GF-D8 (cell line): ENCODE measurements at places on chromosomes 12 and 14.

DNA sequence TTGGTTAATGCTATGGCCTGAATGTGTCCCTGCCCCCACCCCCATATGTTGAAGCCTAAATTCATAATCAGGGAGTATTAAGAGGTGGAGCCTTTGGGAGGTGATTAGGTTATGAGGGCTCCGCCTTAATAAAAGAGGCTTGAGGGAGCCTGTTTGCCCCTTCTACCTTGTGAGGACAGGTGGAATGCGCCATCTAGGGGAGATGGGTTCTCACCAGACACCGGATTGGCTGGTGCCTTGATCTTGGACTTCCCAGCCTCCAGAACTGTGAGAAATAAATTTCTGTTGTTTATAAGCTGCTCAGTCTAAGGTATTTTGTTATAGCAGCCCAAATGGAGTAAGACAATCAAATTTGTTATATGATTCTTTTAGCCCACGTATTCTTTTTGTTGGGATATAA, 148.3 kb downstream of the PTCSC3 start:
- no peak for DNase-seq

- DNase-seq = no peak
These were observed 26.3 kb downstream of the FLRT2 start for GRCh38 chr14:85556267-85556666.

- no peak for DNase-seq
These were observed 4.4 kb upstream of the CCDC198 start for GRCh38 chr14:57498035-57498434.

- DNase-seq = no peak
These were observed 19.2 kb upstream of the MGAT4C start for GRCh38 chr12:86275356-86275755.

DNA sequence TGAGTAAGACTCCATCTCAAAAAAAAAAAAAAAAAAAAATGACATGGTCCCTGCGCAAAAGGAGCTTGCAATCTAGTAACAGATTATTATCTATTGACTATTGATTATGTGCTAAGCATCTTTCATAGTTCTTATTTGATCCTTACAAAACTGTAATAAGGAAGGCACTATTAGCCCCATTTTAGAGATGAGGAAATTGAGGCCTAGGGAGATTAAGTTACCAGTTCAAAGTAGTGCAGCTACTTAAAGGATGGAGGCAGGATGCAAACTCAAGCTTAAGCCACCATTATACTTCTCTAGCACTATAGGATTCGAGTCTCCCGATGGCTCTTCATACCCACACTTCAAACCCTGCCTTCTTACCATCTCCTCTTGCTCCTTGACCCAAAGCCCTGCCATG, 31.3 kb downstream of the PLXNC1 start:
- DNase-seq = no peak

- DNase-seq = no peak
These were observed 7.7 kb downstream of the C3AR1 start for GRCh38 chr12:8058506-8058905.

- DNase-seq = no peak
These were observed 117.6 kb upstream of the RASSF8 start for GRCh38 chr12:25840678-25841465.

- no peak for DNase-seq
These were observed 59.6 kb downstream of the ANAPC7 start for GRCh38 chr12:110343736-110344555.
